ENCODE measurements at places on chromosomes 5 and 9. TPM values are rescaled to one million over a fixed set of nuclear protein-coding genes. Genes with fewer than 3 reads are reported as not detected.

DNA sequence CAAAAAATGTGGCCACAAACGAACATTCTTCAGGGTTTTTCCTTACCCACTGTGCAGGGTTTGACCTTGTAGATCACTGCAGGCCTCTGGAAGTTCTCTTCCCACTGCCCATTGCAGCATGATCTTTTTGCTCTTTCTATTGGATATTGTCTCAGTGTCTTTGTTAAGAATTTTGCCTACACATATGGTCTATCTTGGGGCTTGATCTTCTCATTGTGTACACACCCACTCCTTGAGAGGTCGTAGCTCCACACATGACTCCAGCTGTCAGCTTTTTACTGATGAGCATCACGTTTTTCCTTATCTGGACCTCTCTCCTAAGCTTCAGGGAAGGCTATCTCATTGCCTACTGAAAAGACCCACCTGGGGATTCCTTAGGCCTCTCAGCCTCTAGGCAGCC lies 3.0 kb upstream of the GLRX start:
- no peak overlapping the region for H3K4me3 ChIP-seq
- H3K27ac ChIP-seq = no peak overlapping the region
- H3K27me3 ChIP-seq = no peaks in the 10 kb centered on the region
- peaks cover 48% of the 10 kb centered on the region for H3K4me1 ChIP-seq
- DNase-seq = no peak

The TAF11L3 gene
- total RNA-seq = not detected

GRCh38 chr5:76366596-76366995 lies 36.5 kb upstream of the IQGAP2 start:
- no peak overlapping the region for H3K27ac ChIP-seq
- no peak overlapping the region for H3K4me3 ChIP-seq
- no peaks in the 10 kb centered on the region for H3K36me3 ChIP-seq
- no peaks in the 10 kb centered on the region for H3K4me1 ChIP-seq
- no peaks in the 10 kb centered on the region for H3K27me3 ChIP-seq

DNA sequence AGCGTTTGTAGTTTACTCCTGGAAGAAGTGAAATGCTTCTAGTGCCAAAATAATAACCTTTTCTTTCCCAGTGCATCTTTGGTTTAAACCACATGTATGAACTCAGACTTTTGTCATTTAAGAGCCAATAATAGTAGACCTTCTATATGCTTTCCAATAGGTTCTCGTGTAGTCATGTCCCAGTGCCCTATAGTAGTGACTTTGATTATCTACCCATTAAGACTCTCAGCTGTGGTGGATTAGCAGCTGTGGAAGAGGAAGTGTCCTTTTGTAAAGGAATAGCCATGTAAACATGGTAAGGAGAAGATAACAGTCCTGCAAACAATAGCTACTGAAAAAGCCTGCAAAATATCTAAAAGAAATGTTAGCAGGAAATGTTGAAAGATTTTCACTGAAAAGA lies 765.3 kb downstream of the MTRR start:
- no peak overlapping the region for H3K4me3 ChIP-seq
- H3K27me3 ChIP-seq = no peaks in the 10 kb centered on the region
- DNase-seq = no peak
- no peak overlapping the region for H3K27ac ChIP-seq
- no peaks in the 10 kb centered on the region for H3K4me1 ChIP-seq

DNA sequence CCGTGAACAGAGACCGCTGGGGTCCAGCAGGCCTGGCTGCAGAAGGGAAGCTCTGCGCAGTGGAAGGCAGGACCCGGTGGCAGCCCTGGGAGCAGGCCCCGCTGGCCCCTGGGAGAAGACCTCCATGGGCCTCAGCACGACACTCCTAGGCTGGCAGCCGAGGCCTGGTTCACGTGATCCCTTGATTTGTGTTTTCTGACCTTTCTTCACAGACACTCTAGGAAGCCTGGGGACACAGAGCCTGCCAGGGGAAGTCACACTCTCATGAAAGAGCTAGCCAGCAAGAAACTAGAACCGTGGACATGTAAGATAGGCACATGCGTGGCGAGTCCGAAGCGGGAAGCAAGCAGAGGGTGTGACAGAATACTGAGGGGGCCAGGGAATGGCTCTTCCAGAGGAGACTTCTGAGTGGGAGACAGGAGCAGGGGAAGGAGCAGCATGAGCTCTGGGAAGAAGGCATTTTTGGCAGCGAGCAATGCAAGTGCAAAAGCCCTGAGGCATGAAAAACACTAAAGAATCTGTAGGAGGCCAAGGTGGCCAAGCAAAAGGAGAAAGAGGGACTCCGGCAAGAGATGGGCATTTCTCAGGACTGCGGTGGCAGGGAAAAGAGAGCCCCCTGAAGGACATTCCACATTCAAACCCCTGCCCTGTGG lies 26.6 kb upstream of the IL17B start:
- H3K36me3 ChIP-seq = no peaks in the 10 kb centered on the region
- H3K4me1 ChIP-seq = no peaks in the 10 kb centered on the region
- no peaks in the 10 kb centered on the region for H3K27me3 ChIP-seq
- no peak overlapping the region for H3K27ac ChIP-seq

The HNRNPH1 gene
- total RNA-seq = 1,611 TPM

DNA sequence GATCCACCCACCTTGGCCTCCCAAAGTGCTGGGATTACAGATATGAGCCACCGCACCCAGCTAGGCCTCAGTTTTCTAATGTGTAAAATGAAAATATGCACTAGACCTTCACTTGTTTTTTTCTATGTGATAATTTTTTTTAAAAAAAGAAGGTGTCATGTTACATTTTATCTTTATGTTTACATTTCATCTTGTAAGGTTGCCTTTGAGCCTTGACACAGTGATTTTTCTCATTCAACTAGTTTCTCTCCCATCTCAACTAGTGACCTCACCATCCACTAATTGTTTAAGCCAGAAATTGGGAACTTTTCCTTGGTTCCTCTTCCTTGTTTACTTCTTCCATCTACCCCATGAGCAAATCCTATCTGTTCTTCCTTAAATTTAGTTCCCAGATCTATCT lies 21.5 kb downstream of the TMC1 start:
- no peak overlapping the region for H3K27ac ChIP-seq
- no peaks in the 10 kb centered on the region for H3K4me1 ChIP-seq
- DNase-seq = no peak
- H3K27me3 ChIP-seq = no peaks in the 10 kb centered on the region

- H3K27me3 ChIP-seq = no peaks in the 10 kb centered on the region
- H3K4me3 ChIP-seq = no peak overlapping the region
- no peak overlapping the region for H3K27ac ChIP-seq
- no peaks in the 10 kb centered on the region for H3K36me3 ChIP-seq
- H3K4me1 ChIP-seq = no peaks in the 10 kb centered on the region
These were observed 100.6 kb downstream of the LHFPL2 start for GRCh38 chr5:78547731-78548615.

DNA sequence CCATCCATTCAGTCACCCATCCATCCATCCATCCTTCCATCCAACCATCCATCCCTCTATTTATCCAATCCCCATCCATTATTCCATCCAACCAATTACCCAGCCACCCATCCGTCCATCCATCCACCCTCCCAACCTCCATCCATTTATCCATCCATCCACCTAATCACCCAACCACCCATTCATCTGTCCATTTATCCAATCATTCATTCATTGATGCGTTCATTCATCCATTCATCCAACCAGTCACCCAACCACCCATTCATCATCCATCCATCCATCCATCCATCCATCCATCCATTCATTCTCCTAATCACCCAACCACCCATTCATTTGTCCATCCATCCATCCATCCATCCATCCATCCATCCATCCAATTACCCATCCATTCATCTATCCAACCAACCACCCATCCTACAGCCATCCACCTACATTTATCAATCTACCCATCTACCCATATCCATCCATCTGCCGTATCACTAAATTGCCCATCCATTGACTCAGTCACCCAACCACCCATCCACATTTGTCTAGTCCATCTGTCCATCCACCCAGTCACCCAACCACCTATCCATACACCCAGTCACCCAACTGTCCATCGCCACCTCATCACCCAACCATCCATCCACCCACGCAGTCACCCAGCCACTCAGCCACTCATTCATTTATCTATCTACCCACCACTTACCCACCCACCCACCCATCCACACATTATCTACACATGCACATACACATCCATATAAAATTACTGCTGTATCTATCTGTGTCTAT lies 165.4 kb downstream of the TRIO start:
- no peaks in the 10 kb centered on the region for H3K36me3 ChIP-seq
- H3K4me1 ChIP-seq = no peaks in the 10 kb centered on the region
- no peaks in the 10 kb centered on the region for H3K27me3 ChIP-seq
- H3K4me3 ChIP-seq = no peak overlapping the region
- no peak for DNase-seq

GRCh38 chr5:149675610-149676201 lies 54.4 kb upstream of the PPARGC1B start:
- no peak overlapping the region for H3K27ac ChIP-seq
- H3K4me3 ChIP-seq = no peak overlapping the region
- H3K36me3 ChIP-seq = no peaks in the 10 kb centered on the region

The CDC25C gene
- total RNA-seq = not detected

DNA sequence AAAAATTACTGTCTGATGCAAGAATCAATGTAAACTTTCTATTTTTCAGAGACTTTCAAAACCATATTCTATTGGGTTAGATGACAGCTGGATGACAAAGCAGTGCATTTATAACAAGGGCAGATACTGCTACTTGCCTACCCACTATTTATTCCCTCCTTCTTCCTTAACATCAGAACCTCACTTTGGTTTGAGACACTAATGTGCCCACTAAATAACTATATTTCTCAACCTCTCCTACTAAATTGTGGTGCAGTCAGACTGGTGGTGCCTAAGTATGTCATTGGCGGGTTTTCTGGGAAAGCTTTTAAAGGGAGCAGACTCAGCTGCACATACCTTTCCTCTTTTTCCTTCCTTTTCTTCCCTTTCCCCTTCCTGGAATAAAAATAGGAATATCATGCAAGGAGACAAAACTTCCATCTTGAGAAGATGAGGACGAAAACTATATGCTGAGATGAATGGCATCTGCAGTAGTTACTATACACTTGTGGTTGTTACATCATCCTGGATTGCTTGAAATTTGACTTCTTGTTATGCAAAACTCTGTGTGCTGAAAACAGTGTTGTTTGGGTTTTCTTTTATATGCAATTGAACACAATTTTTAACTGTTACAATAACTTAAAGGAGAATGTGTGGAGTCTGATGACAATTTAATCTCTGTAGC lies 43.8 kb downstream of the PRR16 start:
- no peaks in the 10 kb centered on the region for H3K4me1 ChIP-seq
- no peak overlapping the region for H3K4me3 ChIP-seq
- no peaks in the 10 kb centered on the region for H3K36me3 ChIP-seq
- no peaks in the 10 kb centered on the region for H3K27me3 ChIP-seq
- no peak for DNase-seq

The PCDHGB6 gene
- total RNA-seq = 0.22 TPM

DNA sequence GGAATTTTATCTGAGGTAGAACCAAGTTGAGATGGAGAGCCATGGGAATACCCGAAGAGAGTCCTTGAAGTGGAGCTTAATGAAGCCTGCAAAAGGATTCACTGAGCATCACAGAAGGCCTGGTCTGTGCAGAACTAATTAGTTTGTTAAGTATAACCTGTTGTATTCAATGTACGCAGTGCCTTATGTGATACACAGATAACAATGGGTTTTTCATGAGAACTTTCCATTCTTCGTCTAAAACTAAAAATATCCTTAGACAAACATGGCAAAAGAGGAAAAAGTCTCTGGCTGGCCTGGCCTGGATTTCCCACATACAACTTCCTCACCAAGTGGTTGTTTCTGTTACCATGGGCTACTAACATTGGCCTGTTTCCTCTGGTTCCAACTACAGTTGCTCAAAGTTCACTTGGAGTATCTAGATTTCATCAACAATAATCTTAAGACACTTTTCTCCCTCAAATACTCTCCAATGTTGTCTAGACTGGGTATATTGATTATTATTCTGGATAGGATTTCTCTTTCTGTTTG lies 237.6 kb upstream of the ZNF462 start:
- no peaks in the 10 kb centered on the region for H3K27me3 ChIP-seq
- H3K4me1 ChIP-seq = no peaks in the 10 kb centered on the region
- H3K36me3 ChIP-seq = no peaks in the 10 kb centered on the region
- no peak for DNase-seq
- no peak overlapping the region for H3K27ac ChIP-seq

GRCh38 chr5:68137511-68138140 lies 77.9 kb upstream of the PIK3R1 start:
- no peak overlapping the region for H3K4me3 ChIP-seq
- peaks cover 11% of the 10 kb centered on the region for H3K4me1 ChIP-seq
- H3K27me3 ChIP-seq = no peaks in the 10 kb centered on the region
- no peak overlapping the region for H3K27ac ChIP-seq
- DNase-seq = no peak

DNA sequence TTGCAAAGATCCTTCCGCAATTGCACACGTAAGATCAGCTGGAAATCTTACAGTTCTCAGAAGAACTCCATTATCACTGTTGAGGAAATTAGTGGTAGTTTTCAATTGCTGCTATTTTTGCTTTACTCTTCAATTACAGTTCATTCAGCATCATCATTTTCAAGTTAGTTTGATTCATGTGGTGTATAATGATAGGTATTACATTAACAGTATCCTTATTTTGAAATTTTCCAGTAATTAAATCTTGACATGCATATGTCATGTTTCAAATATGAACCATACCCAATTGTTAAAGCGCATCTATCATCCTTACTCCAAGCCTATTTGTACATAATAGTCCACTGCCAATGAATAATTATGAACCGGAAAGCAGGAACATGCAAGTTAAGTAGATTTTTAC lies 60.3 kb downstream of the NR6A1 start:
- H3K27ac ChIP-seq = no peak overlapping the region
- peaks cover 4% of the 10 kb centered on the region for H3K27me3 ChIP-seq
- no peaks in the 10 kb centered on the region for H3K4me1 ChIP-seq
- no peaks in the 10 kb centered on the region for H3K36me3 ChIP-seq
- no peak for DNase-seq

DNA sequence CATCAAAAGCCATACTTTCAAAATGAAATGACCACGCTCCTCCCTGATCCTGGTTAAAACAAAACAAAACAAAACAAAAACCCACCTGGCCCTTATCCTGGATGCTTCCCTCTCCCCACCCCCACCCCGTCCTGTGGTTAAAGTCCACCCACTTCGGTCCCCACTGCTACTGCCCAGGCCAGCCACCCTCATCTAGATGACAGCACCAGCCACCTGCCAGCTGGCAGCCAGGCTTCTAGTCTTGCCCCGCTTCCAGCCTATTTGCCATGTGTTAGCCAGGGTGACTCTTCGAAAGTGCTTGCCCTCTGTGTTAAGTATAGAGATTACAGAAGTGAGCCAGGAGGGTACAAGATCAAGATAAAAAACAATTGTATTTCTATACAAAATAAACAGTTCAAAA lies 27.5 kb upstream of the NCS1 start:
- no peaks in the 10 kb centered on the region for H3K27me3 ChIP-seq
- DNase-seq = no peak
- H3K4me1 ChIP-seq = peaks cover 4% of the 10 kb centered on the region
- no peak overlapping the region for H3K4me3 ChIP-seq

DNA sequence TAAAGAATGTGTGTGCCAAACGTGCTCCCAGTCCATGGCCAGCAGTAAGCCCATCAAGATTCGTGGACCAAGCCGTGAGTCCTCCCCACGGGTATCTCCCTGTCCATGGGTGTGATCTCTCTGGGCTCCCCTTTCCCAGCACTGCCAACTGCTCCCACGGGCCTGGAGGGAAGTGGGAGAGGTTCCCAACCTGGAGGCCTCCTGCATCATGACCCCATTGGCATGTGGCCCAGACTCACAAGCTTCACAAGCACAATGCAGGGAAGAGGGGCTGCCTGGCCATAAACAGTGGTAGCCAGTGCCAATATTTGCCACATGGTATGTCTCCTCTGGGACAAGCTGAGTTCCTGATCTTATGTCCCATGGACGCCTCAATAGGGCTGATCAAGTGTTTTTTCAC lies 59.1 kb downstream of the ABLIM3 start:
- H3K36me3 ChIP-seq = no peaks in the 10 kb centered on the region
- no peak for DNase-seq
- no peak overlapping the region for H3K27ac ChIP-seq
- H3K27me3 ChIP-seq = no peaks in the 10 kb centered on the region
